ENCODE measurements at places on chromosomes 6 and 20.

DNA sequence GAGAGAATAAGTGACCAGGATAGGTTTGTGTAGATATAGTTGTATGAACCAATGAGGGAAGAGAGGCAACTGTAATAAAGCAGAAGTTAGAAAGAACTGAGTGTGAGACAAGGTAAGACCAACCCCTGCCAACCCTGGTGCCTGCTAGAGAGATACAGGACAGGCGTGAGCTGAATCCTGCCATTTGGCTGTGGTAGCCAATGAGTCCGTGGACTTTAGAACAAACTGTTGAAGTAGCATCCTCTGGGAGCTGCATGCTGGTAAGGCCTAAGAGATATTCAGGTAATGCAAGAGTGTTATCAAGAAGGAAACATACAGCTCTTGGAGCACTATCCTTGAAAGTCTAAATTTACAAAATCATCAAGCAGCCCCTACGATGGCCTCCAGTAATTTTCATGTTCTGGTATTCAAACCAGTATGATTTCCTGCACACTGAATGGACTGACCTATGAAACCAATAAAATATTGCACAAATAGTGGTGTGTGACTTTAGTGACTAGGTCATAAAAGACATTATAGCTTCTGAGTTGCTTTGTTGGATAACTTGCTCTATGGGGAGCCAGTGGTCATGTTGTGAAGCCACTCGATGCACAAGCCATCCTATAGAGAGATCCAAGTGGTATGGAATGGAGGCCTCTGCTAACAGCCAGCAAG, 24.0 kb downstream of the BTBD3 start:
- no peak for DNase-seq

GRCh38 chr20:32231245-32231644, 23.6 kb downstream of the POFUT1 start:
- DNase-seq = no peak

DNA sequence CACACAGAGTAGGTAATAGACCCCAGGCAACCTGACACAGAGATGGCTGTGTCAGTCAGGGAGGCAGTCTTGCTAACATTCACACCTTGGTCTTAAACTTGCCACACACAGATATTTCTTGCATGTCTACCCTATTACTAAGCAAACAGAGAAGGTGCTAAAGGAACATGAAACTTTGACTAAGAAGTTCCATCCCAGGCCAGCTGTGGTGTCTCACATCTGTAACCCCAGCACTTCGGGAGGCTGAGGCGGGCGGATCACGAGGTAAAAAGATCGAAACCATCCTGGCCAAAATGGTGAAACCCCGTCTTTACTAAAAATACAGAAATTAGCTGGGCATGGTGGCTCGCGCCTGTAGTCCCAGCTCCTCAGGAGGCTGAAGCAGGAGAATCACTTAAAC, 222.4 kb upstream of the JARID2 start:
- no peak for DNase-seq

DNA sequence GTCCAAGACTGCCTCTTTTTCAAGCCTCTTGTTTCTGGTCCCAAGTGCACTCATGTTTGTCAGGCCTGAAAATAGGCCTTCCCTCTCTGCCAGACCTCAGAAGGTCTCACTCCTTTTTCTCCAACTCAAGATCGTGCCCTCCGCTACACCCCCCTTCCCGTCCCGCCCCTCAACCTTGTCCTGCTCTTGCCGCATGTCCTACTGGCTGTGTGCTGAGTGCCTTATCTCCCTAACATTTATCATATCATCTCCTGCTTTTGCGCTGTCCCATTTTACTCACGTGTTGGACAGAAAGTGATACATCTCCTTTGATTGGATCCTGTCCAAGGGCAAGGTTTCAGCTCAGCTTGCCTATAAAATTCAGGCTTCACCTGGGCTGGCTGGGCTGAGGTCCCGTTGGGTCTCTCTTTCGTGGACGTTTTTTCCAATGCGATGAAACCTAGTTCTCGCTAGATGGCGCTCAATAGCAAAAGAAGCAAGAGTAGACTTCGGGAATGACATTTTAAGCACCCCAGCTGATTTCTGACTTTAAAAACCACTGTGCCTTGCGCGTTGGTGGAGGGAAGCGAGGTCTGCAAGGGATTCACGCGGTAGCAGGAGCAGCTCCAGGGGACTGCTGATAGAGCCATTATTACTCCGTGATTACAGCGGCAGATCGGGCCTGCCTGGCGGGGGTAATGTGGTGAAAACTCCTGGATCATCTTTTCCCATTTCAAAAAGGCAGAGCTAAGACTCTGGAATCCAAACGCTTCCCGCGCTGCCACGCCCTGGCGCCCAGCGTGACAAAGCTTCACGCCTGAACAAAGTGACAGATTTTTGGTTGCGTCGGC, 137.6 kb downstream of the IMPG1 start:
- peak; percentile 5 for DNase-seq

DNA sequence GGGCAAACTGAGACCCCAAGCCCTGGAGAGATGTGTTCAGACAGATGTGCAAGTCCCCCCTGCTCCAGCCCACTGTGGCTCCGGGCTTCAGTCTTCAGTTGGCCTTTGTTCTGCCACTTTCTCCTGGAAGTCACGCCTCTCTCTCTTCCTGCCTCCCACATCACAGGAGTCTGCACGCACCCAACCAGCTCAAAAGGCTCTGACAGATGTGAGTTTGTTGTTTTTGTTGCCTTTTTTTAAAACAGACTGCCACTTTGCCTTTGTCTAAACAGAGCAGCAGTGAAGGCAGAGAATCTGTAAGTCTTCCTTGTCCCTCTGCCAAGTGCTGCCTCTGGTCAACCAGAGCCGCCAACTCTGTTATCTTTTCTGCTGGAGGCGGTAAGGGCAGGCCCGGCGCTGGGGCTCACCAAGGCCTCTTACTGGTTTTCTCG, 149.7 kb downstream of the TFAP2C start:
- no peak for DNase-seq

GRCh38 chr6:34272013-34272926, 23.5 kb upstream of the SMIM29 start:
- DNase-seq = no peak

GRCh38 chr6:135180542-135181332, at the start of gene MYB:
Gene MYB, plus strand, starts transcription at chr6:135181308. Its CDS starts 206 bp downstream, at chr6:135181514.
- peak; percentile 35 for DNase-seq

DNA sequence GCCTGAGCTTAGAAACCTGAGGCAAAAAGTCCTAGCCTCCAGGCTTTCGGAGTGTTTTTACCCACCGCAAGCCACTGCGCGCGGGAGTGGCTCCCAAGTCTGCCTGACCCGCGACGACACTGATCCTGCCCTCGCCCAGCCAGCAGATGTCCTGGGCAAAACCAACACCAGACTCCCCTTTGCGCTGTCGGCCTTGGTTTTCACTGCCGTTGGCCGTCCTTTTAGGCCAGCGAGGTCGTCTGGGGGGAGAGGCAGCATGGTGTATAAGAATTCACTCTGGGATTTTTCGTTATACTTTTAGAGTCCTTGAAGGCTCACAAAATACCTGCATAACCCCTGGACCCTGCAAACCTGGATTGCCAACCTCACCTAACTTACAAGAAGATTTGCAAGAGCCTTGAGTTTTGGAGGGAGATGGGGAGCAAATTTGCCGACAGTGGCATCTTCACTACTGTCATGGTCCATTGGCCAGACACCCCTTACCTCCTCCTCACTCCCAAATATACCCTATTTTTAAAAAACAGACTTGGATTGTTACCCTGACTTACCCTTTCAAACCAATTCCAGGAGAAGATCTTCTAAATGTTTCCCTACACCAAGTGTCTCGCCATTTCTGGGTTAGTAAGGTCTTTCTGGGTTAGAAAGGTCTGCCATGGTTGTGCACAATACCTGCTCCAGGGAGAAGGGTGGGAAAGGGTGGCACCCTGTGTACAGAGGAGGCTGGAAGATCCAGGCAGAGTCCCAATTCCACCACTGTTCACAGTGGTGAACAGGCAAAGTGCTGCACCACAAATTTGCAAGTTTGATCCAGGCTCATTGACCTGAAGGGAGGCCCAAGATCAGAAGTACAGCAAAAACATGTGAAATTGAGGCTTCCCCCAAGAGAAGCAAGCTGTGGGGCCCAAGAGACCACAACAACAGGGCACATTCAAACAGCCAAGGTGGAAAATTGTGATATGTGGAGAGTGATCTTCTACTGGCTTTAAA, 4.4 kb downstream of the FOXA2 start:
- no peak for DNase-seq

GRCh38 chr20:57735831-57736737, 26.3 kb upstream of the PMEPA1 start:
- DNase-seq = no peak

DNA sequence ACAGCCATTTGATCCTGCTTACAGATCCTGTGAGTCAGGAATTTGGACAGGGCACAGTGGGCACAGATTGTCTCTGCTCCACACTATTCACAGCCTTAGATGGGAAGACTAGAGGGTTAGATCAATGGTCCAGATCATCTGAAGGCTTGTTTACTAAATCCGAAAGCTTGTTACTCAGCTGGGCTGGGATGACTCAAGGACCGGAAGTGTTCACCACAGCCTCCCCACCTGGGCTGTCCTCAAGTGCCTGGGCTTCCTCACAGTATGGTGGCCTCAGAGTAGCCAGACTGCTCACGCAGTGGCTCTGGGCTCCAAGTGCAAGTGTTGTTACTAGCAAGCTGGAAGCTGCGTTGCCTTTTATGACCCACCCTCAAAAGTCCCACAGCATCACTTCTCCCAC, 75.4 kb upstream of the INSM1 start:
- no peak for DNase-seq
